ENCODE measurements at places on chromosomes 3 and 15.

GRCh38 chr3:14862661-14863230 lies 44.0 kb downstream of the FGD5 start:
- no peak for DNase-seq

DNA sequence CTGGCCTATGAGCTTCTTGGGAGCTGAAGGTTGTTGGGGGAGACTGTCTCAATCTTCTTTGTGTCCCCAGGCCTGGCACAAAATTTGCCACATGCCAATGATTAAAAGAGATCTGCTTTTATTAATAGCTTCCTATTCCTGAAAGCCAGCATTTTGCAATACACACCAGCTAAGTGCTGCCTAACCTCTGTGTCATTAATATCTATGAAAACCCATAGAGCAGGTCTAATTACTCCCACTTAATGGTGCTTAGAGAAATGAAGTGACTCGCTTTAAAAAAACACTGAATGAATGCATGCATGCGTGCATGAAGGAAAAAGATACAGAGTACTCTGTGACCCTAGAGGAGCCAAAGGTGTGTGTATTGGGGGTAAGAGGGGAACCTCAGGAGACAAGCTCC lies 55.0 kb downstream of the SLC6A1 start:
- DNase-seq, result no peak

DNA sequence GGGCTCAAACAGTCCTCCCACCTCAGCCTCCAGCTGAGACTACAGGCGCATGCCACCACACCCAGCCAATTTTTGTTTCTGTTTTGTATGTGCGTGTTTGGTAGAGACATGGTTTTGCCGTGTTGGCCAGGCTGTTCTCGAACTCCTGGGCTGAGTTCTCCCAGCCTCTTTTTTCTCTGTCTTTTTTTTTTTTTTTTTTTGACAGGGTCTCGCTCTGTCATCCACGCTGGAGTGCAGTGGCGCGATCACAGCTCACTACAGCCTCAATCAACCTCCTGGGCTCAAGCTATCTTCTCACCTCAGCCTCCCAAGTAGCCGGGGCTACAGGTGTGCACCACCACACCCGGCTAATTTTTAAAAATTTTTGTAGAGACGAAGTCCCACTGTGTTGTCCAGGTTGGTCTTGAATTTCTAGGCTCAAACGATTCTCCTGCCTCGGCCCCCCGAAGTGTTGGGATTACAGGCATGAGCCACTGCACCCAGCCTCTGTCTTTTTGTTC lies 867 bp upstream of the DCAF1 start:
- no peak for DNase-seq

DNA sequence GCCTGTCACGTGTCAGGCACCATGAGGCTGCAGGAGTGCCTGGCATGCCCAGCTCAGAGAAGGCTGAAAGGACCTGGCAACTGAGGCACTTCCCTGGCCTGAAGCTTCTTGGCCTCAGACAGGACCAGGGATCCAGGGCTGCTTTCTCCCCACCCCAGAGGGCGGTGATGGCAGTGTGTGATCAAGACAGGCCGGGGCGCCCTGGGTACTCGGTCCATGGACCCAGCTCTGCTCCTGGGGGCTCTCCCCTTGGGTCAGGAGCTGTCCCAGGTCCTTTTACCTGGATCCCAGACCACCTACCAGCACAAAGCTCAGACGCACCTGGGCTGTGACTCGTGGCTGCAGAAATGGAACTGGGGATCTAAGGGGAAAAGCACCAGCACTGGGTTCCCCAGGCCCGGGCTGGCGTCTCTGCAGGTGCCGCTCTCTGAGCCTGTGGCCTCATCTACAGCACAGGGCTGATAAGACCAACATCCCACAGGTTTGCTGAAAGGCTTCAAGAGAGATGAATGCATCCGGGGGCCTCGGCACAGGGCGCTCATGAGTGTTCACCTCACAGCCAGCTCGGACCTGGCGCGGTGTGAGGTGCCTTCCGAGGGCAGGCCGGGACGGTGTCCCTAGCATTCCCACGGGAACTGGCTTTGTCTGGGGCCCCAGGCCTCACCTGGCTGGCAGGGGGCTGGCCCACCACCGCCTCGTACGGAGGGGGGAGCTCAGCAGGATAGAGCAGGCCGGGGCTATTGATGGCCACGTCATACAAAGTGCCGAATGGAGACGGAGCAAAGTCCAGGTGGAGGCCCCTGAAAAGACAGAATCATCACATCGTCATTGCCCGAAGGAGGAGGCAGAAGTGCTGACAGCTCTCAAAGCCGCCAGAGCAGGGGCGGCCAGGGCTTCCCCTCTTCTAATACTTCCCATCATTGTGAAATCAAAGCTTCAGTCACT lies 133.6 kb downstream of the NSMCE3 start:
- no peak for DNase-seq

DNA sequence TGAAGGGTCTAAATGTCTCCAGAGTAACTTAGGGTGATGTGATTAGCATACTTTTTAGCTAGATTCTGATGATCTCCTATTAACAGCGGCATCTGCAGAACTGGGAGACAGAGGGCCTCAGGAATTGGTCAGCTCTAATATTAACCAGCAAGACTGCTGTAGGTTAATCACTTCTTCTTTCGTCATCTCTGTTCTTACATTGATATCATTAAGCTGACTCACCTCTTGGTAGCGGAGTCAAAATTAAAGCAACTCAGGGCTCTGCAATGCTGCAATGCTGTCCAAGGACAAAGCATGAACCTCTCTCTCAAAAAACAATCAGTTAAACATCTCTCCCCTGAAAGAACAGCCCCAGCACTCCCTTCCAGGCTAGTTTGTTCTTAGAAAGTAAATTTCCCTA lies 57.5 kb upstream of the TRA2B start:
- no peak for DNase-seq

DNA sequence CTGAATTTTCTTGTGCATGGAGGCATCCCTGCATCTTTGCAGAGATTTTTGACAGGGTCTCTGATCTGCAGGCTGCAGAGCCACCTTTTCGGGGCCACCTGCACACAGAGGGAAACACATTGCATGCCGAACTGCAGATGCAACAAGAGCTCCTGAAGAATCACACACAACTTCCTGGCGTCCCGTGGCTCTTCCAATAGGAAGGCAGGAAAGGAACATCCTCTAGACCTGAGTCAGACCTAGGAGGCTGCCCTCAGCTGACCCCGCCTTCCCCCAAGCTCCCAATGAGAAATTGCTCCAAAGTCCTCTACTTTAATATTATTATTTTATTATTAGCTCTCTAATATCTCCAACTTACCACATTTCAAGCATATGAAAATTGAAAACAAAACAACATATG lies 213.2 kb upstream of the ARRDC4 start:
- no peak for DNase-seq

GRCh38 chr3:38207254-38208003 lies 42.1 kb downstream of the OXSR1 start:
- no peak for DNase-seq

GRCh38 chr3:44355362-44356033 lies 16.9 kb downstream of the TCAIM start:
- DNase-seq, result no peak

GRCh38 chr3:48927928-48928327 lies 9.3 kb downstream of the ARIH2 start:
- no peak for DNase-seq

GRCh38 chr3:54628888-54629441 lies 298.9 kb downstream of the LRTM1 start:
- no peak for DNase-seq
